ENCODE measurements at places on chromosomes 12 and 14.

GRCh38 chr12:543114-543451 is 83.3 kb downstream of the B4GALNT3 start:
- no peak for DNase-seq

GRCh38 chr12:45915405-45915804 is 75.0 kb downstream of the SCAF11 start:
- no peak for DNase-seq

- no peak for DNase-seq
Observed at GRCh38 chr12:1926251-1926657, 7.8 kb upstream of the CACNA2D4 start.

- no peak for DNase-seq
Observed at GRCh38 chr14:24673534-24674203, 39.7 kb upstream of the GZMB start.

GRCh38 chr14:52918486-52918885 is 32.4 kb downstream of the FERMT2 start:
- no peak for DNase-seq

DNA sequence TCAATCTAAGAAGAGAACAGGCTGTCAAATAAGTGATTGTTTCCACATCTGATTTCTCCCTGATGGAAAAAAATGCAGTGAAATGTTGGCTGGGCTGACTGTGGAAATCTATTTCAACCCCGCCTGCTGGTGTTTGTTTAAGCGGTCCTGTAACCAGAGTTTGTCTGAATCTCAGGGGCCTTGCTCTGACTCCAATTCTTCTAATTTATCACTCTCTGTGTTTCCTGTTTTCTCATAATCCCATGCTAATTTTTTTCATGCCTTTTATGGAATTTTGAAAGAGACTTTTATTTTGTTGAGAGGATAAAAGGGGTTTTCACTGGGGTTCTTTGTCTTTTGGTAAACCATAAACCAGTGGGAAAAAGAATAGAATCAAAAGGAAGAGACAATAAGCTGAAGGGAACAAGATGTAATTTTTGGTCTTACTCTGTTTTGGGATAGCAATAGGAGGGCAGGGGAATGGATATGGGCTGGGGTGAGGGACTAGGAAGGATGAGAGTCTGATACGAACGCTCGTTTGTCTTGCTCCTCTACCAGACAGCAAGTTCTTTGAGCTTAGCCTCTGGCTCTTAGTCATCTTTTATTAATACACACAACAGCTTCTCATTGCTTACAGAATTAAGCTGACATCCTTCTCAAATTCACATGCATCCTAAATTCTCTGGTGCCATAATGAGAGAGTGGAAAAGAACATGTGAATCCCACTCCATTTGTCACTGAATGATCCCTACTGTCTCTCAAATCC is 8.0 kb upstream of the MGP start:
- no peak for DNase-seq

DNA sequence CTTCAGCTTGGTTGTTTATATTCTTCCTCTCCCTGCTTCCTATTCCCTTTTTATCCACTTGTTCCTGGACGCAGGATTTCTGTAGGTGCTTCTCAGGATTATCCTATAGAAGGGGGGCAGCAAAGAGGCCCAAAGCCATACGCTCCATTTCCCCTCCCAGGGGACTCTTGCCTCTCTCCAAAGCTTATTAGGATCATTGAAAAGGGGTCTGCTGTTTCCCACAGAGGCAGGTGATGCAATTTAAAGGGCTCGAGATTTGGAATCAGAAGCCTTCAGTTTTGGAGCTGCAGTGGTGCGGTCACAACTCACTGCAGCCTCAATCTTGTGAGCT is 31.5 kb upstream of the SYNDIG1L start:
- DNase-seq: no peak

GRCh38 chr12:37546901-37547475 is 769.6 kb upstream of the ALG10B start:
- no peak for DNase-seq

DNA sequence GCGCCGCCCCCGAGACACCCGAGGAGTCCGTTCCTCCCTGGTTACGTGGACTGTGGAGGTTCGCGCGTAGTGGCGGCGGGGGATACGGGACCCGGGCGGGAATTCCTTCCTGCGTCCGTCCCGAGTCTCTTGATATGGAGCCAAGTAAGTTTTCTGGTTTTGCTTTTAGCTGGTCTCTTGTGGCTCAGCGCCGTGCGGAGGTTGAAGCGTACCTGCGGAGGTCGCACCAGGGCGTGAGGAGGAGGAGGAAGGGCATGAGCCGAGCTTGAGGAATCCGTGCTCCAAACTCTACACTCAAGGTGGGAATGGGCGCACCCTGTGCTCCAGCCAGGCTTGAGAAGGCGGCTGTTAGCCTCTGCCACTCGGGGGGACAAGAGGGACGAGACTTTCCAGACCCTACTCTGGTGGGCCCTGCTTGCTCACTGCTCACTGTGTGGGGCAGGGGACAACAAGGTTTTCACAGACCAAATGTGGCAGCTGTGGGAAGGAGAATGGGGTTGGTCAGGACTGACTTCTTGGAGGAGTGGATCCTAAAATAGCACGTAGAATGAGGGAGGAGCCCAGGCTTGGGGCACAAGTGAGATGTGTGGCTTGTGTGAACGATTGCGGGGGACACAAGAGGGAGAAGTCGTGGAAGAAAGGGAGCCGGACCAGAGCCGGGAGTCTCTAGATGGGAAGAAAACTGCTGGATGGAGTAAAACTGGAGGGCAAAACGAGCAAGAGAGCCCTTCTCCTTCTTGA is 577 bp downstream of the ATG101 start:
- DNase-seq: no peak

- peak; percentile 9 for DNase-seq
Observed at GRCh38 chr14:60514378-60514740, 5.4 kb downstream of the SIX6 start.

Data from NCI-H510A (cell line).